ENCODE measurements at places on chromosomes 3 and 15.

- DNase-seq: no peak
Measured at GRCh38 chr3:29637068-29637467, 356.2 kb downstream of the RBMS3 start.

GRCh38 chr3:12148183-12148940 is 10.3 kb downstream of the TIMP4 start:
- DNase-seq: no peak

GRCh38 chr3:71389911-71390573 is 193.5 kb downstream of the FOXP1 start:
- DNase-seq: no peak

DNA sequence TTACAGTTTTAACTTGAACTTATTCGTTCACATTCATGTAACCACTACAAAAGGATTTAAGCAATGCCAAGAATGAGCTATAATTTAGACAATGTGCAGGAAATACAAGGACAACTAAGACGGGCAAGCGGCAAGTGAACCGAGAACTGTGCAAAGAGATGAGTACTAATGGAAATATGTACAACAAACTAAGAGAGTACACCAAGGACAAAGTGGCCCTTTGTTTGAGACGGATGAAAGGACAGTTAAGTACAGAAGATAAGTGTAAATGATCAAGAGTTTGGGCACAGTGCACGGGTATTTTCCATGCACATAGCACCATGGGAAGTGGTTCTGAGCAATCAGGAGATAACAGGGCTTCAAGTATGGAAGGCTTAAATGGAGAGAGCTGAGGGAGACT is 281.7 kb downstream of the ROBO2 start:
- no peak for DNase-seq

GRCh38 chr3:88398581-88398980 is 248.8 kb downstream of the C3orf38 start:
- no peak for DNase-seq
